ENCODE measurements at places on chromosomes 12 and 14.
A peak's percentile ranks its signal among the peaks of the same experiment; 100 is the strongest.

- no peak for DNase-seq
Measured at GRCh38 chr12:2992724-2993123, 33.5 kb downstream of the TEAD4 start.

- DNase-seq = no peak
Measured at GRCh38 chr12:50394469-50395029, 1.9 kb downstream of the FAM186A start.

DNA sequence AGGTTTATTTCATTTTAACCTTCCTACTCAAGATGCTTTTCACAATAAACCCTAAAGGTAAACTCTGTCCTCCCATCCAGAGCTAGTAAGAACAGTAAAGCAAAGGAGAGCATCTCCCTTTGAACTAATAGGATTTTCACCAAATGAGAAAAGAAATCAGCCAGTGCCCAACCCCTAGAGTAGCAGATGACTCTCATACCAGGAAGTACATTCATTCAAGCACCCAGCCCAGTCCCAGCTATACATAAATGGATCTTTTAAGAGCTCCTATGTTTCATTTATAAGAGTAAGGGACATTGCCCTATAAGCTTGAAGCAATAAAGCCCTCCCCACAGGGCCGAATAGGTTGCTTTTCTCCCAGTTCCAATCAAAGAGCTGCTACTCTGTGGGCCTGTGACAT lies 7.6 kb downstream of the BAZ2A start:
- DNase-seq = no peak

GRCh38 chr12:63045020-63045860 lies 105.8 kb downstream of the AVPR1A start:
- no peak for DNase-seq

GRCh38 chr12:14986449-14986848 lies 13.6 kb downstream of the PDE6H start:
- no peak for DNase-seq

DNA sequence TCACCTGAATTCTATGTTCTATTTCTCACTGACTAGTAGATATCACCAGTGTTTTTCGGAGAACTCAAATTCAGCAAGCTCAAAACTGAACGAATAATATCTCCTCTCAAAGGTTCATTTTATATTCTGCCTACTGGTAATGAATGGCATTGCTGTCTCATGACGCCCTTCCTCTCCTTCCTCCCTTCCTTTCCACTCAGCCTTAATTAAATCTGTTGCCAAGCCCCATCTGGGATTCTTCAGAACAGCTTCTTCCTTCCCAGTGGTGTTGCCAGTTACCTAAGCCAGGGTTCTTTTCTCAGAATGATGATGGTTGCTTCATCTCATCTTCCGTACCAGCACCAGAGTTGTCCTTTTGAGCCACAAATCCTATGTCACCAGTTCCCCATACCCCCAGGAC lies 143.2 kb downstream of the SYNE2 start:
- no peak for DNase-seq

GRCh38 chr14:52023518-52023917 lies 34.2 kb downstream of the RTRAF start:
- DNase-seq = no peak

DNA sequence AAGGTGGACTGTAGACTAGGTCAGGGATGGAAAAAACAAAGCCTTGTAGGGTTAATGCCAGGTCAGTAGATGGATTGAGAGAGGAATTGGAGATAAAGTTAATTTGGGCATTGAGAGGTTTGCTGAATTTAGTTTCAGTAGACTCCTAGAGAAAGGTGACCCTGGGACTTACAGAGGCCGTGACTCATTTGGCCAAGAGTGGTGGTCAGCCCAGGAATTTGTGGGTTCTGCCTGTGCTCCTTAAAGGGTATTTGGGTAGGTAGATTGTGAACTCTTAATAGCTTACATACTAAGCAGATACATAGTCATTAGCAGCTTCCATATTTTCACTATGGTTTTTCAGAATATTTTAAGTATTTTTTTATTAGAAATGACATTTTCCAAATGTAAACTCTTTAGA lies 21.8 kb downstream of the PLEKHA5 start:
- DNase-seq = no peak

DNA sequence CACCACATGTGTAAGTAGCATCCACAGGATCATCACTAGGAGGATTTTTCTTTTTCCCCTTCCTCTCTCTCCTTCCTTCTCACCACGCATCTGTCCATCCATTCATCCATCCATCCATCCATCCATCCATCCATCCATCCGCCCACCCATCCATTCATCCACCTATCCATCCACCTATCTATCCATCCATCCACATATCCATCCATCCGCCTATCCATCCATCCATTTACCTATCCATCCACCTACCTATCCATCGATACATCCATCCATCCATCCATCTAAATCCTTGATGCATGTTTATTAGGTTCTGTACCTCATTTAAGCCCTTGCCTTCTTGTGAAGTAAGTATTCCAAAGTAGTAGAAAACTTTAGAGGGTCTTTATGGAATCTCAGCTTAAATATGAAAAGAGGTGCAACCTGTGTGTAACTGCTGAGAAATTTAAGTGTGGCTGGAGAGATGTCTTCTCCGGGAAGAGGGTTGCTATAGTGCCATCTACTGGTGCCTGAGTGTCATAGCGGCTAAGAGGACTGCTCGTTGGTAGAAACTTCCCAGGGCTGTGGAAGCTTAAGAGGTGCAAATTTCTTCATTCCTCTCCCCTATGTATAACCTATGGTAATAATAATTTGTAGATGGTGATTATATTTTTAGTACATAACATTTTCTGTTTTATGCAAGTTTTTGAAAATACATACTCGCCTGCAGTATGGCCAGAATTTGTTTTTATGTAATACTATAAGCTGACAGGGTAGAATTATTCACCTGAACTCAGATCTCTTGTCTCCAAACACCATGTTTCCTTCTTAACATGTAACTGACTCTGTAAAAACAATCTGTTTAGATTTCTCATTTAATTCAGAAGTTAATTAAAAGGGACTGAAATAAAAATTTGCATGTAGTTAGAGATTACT lies 46.0 kb downstream of the MYO1H start:
- peak; percentile 71 for DNase-seq

DNA sequence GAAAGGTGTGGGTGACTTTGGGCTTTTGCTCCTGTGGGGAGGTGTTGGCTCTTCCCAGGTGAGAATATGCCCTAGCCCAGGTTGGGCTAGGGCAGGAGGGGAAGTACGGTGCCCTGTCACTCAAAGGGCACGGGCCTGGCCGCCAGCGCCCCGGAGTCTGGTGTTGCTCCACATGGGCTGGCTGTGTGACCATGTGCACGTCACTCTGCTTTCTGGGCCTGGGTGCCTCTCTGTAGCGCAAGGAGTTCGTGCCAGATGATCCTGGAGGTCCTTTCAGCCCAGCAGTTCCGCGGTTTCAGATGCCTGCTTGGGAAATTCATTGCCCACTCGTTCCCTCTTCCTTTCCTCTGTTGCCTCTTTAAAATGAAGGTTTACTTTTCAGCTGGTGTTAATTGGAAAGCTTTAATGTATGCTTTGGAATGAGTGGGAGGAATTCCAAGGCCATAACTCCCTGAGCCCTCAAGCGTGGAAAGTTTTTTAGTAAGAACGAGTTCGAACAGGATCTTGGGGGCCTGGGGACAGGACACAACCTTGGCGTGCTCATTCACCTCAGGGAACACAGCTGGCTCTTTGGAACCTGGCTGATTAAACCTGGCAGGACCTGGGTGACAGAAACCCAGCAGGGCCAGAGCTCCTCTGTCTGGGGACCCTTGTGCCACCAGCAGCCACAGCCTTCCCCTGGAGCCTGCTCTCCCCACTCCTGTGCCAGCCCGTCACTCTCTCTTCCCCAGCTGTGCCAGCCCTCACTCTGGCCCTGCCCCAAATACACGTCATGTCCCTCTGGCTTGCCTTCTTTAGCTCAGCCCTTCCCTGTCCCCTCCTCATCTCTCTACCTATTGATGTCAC lies 42.8 kb downstream of the TSPAN9 start:
- peak; percentile 74 for DNase-seq

DNA sequence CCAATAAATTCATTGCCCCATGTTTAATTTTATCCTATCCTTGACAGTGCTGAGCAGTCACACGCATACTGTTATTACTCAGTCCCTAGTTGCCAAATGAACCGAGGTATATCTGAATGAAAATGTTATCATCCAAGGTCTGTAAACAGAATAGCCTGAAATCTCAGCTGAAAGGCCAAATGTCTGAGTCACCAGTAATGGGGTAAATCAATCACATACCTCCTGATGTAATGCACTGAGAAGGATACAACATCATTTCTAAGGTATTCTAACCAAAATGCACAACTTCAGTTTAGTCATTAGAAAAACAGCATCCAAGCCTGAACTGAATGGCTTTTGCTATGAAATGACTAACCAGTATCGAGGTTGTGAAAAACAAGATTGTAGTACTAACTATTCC lies 228.6 kb downstream of the DPF3 start:
- DNase-seq = no peak

- DNase-seq = no peak
Measured at GRCh38 chr12:47184229-47184628, 104.5 kb upstream of the AMIGO2 start.

DNA sequence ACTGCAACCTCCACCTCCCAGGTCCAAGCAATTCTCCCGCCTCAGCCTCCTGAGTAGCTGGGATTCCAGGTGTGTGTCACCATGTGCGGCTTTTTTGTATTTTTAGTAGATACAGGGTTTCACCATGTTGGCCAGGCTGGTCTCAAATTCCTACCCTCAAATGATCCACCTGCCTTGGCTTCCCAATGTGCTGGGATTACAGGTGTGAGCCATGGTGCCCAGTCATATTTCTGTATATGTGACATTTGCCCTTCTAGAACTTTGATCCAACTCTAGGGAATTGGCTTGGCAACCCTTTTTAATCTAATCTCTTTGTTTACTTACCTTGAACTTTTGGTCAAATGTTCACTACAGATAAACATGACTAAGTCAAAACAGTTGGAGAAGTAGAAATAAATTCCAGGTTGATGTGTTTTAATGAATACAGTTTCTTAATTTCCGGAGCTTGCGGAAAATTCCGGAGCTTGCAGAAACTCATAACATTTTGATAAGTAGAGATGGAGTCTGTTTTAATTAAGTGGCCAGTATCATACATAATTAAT lies 11.5 kb upstream of the PEBP1 start:
- DNase-seq = no peak

DNA sequence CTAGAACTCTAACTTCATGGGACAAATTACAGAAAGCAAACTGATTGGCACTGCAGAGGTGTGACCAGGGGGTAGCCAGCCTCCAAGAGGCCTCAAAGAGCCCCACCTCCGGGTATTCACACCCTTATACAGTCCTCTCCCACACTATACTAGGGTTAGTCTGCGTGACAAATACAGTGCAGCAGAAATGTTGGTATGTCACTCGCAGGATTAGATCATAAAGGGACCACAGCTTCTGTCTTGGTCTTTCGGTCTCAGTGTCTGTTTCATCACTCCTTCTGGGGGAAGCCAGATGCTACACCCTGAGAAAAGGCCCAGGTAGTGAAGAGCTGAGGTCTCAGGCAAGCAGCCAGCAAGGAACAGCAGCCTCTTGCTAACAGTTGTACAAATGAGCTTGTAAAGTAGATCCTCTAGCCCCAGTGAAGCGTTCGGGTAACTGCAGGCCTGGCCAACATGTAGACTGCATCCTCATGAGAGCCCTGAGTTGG lies 68.9 kb upstream of the SAV1 start:
- peak; percentile 45 for DNase-seq

DNA sequence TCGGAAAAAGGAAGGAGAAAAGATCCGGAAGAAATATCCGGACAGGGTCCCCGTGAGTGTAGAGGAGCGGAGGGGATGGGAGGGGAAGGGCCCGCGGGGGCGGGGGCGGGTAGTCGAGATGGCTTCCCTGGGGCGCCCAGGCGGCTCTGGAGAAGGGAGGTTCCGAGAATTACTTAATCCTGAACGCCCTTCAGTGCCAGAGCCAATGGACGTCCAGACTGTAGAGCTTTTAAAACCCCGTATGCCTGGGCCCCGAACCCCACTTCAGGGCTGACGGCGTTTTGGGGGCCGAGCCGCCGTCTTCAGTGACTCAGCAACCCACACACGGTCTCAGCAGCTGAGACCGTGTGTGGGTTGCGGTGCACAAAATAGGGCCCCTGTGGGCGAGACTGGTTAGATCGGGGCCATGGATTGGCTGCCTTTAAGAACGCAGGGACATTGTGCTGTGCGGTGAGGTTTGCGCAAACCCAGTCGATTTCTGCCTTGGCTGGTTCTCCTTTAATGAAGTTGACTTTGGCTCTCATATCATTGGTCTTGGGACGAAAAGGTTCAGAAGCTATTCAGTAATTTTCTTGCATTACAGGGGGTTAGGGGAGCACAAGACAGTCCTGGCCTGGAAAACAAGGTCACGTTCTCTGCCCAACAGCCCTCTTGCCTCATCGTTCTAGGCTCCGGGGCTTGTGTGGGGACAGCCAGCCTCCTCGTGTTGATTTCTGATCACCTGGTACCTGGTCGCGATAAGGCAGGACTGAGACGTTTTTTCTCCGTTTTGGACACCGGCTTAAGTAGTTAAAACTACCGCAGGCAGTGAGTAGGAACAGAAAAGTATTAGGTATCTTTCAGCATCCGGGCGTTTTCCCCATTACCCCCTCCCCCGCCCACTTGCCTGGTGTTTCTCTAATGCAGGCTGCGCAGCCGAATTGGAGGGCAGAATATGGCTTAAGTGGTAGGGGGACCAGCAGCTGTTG lies 775 bp downstream of the GABARAPL1 start:
- peak; percentile 37 for DNase-seq

GRCh38 chr12:44674875-44675274 lies 201.2 kb downstream of the NELL2 start:
- DNase-seq = no peak

DNA sequence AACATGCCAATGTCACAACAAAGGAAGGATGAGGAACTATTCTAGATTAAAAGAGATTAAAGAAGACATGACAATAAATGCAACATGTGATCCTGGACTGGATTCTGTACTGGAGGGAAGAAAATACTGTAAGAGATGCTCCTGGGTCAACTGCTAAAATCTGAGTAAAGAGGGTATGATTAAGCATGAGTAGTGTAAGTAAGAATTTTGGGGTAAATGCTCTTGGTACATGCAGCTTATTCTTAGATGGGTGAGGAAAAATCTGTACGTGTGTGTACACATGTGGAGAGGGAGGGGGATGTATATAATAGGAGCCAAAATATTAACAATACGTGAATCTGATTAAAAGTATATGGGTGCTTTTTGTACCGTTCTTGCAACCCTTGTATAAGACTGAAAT lies 66.0 kb downstream of the CDC42BPB start:
- no peak for DNase-seq

GRCh38 chr12:132700212-132700822 lies 10.3 kb upstream of the PGAM5 start:
- no peak for DNase-seq

DNA sequence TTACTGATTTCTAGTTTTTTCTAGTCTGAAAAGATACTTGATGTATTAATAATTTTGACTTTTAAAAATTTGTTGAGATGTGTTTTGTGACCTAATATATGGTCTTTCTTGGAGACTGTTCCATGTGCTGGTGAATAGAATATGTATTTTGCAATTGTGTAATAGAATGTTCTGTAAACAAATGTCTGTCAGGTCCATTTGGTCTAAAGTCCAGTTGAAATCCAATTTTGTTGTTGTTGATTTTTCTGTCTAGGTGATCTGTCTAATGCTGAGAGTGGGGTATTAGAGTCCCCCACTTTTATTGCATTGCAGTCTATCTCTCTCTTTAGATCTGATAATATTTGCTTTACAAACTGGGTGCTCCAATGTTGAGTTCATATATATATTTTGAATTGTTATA lies 175.8 kb downstream of the RPAP3 start:
- DNase-seq = no peak

- DNase-seq = no peak
Measured at GRCh38 chr12:120215766-120216735, 15.1 kb upstream of the RPLP0 start.

GRCh38 chr12:15534322-15534721 lies 212.0 kb downstream of the PTPRO start:
- DNase-seq = no peak
